Tibial nerve (tissue), 4 donors: ENCODE measurements at places on chromosomes 5 and 9.

DNA sequence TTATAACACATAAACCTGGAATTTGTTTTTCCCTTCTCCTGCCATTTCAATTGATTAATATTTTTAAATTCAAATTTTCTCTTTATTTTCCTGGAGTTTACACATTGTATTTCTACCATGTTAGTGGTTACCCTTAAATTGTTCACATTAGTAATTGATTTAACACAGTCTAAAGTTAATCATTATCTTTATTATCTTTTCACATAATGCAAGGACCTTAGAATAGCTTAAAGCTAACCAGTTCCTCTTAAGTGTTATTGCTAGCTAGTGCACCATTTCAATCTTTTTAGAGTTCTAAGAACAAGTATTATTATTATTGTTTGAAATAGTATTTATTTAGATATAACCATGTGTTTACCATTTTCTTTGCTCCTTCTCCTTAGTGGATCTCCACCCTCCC, 251.2 kb upstream of the FBXL7 start:
- no peaks in the 10 kb centered on the region for H3K36me3 ChIP-seq
- no peak overlapping the region for H3K27ac ChIP-seq
- DNase-seq: no peak
- no peaks in the 10 kb centered on the region for H3K4me1 ChIP-seq

GRCh38 chr5:125480911-125481310, 734.5 kb upstream of the ZNF608 start:
- H3K36me3 ChIP-seq: no peaks in the 10 kb centered on the region
- H3K27ac ChIP-seq: no peak overlapping the region
- H3K4me3 ChIP-seq: no peak overlapping the region

GRCh38 chr5:142210864-142211412, 102.4 kb downstream of the NDFIP1 start:
- no peak overlapping the region for H3K27ac ChIP-seq
- no peaks in the 10 kb centered on the region for H3K4me1 ChIP-seq
- no peak overlapping the region for H3K4me3 ChIP-seq

DNA sequence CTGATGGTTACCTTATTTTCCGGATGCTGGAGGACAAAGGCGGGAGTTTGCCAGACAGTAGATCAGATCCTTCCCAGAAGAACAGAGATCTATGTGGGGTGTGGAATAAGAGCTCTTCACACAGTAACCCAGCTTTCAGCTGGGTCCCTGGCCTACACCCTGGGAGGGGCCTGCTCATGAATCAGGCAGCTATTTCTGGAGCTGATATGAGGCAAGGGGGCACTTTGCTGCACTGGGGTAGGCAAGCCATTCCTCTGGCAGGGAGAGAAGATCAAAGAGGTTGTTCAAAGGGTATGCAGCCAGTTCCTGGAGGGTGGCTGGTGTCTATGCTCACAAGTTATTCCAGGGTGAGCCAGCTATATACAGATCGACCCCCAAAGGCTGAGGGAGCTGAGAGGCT, 48.6 kb downstream of the CYSTM1 start:
- no peaks in the 10 kb centered on the region for H3K36me3 ChIP-seq
- no peaks in the 10 kb centered on the region for H3K27me3 ChIP-seq
- H3K27ac ChIP-seq: no peak overlapping the region
- H3K4me3 ChIP-seq: no peak overlapping the region
- no peaks in the 10 kb centered on the region for H3K4me1 ChIP-seq

DNA sequence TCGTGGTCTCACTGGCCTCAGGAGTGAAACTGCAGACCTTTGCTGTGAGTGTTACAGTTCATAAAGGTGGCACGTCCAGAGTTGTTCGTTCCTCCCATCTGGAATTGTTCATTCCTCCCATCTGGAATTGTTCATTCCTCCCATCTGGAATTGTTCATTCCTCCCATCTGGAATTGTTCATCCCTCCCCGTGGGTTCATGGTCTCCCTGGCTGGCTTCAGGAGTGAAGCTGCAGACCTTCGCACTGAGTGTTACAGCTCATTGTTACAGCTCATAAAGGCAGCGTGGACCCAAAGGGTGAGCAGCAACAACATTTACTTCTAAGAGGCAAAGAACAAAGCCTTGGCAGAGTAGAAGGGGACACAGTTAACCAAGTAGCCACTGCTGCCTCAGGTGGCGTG, 69.1 kb downstream of the GCNT1 start:
- H3K4me1 ChIP-seq: peaks cover 13% of the 10 kb centered on the region
- H3K4me3 ChIP-seq: no peak overlapping the region
- no peak overlapping the region for H3K27ac ChIP-seq
- no peaks in the 10 kb centered on the region for H3K36me3 ChIP-seq
- DNase-seq: no peak
- no peaks in the 10 kb centered on the region for H3K27me3 ChIP-seq

- H3K36me3 ChIP-seq: no peaks in the 10 kb centered on the region
- no peaks in the 10 kb centered on the region for H3K27me3 ChIP-seq
- H3K4me1 ChIP-seq: no peaks in the 10 kb centered on the region
- DNase-seq: no peak
- H3K27ac ChIP-seq: no peak overlapping the region
- H3K4me3 ChIP-seq: no peak overlapping the region
Observed at GRCh38 chr9:118643118-118643517, 726.1 kb downstream of the BRINP1 start.

DNA sequence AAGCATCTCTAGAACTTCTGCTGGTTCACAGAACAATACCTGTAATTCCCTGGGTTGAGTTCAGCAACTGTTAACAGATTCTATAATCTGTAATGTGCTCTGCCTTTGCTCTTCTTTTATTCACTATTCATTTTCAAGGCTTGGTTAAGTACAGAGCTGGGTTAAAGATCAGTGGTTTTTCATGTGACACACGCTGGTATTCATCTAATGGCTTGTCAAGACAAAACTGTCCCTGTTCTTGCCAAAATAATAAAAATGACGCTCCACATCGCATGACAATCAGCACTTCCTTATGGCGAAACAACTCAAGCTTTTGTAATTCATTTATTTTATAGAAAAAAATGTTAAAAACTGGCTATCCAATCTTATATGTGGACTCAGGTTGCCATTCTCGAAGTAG, 137.9 kb downstream of the BNC2 start:
- no peak overlapping the region for H3K4me3 ChIP-seq
- no peaks in the 10 kb centered on the region for H3K4me1 ChIP-seq
- no peaks in the 10 kb centered on the region for H3K27me3 ChIP-seq
- H3K27ac ChIP-seq: no peak overlapping the region
- DNase-seq: no peak
- no peaks in the 10 kb centered on the region for H3K36me3 ChIP-seq

DNA sequence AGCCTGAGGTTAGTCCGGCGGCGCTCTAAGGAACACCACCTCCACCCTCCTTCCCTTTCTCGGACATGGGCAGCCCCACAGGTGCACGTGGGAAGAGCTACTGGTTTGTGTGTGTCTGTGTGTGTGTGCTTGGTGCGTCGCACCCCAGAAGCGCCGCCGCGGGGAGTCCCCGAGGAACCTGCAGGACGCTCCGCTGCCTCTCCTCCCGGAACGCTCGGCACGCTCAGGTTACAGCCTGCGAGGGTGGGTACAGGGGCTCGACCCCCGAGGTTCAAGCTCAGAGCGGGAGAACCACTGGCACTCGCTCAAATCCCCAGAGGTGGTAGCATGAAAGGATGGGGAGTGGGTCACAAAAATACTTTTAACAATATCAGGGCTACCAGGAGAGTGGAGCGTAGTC, 2.0 kb downstream of the ASTN2 start:
- H3K36me3 ChIP-seq: no peaks in the 10 kb centered on the region
- DNase-seq: no peak
- H3K27ac ChIP-seq: no peak overlapping the region
- peaks cover 44% of the 10 kb centered on the region for H3K4me1 ChIP-seq

DNA sequence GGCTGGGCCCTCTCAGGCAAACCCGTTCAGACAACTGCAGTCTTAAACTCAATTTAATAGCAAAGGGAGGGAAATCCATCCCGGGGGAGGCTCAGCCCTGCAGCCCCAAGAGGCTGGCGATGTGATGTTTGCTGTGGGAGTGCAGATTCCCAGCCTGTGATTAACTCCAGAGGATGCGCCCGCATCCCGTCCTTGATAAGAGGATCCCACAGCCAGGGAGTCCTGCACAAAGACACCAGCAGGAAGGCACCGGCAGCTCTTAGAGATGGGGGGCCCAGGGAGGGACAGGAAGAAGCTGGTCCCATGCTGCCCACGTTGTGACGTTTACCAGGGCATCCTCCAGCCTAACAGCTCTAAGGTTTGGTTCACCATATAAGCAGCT, 64.7 kb downstream of the MRPL36 start:
- H3K27me3 ChIP-seq: no peaks in the 10 kb centered on the region
- no peak for DNase-seq
- H3K36me3 ChIP-seq: no peaks in the 10 kb centered on the region
- H3K27ac ChIP-seq: no peak overlapping the region
- H3K4me3 ChIP-seq: no peak overlapping the region
- no peaks in the 10 kb centered on the region for H3K4me1 ChIP-seq

GRCh38 chr5:77561965-77562364, 69.8 kb upstream of the WDR41 start:
- no peak for DNase-seq
- no peak overlapping the region for H3K27ac ChIP-seq
- no peaks in the 10 kb centered on the region for H3K36me3 ChIP-seq
- H3K4me1 ChIP-seq: no peaks in the 10 kb centered on the region
- H3K4me3 ChIP-seq: no peak overlapping the region

GRCh38 chr5:135110785-135111596, 77.0 kb upstream of the PITX1 start:
- H3K27ac ChIP-seq: no peak overlapping the region
- peaks cover 3% of the 10 kb centered on the region for H3K4me1 ChIP-seq
- no peak for DNase-seq
- no peak overlapping the region for H3K4me3 ChIP-seq
- no peaks in the 10 kb centered on the region for H3K27me3 ChIP-seq

GRCh38 chr9:37905776-37906175, 1.8 kb upstream of the SLC25A51 start:
- no peak overlapping the region for H3K4me3 ChIP-seq
- peaks cover 9% of the 10 kb centered on the region for H3K4me1 ChIP-seq
- no peaks in the 10 kb centered on the region for H3K27me3 ChIP-seq
- no peak for DNase-seq

DNA sequence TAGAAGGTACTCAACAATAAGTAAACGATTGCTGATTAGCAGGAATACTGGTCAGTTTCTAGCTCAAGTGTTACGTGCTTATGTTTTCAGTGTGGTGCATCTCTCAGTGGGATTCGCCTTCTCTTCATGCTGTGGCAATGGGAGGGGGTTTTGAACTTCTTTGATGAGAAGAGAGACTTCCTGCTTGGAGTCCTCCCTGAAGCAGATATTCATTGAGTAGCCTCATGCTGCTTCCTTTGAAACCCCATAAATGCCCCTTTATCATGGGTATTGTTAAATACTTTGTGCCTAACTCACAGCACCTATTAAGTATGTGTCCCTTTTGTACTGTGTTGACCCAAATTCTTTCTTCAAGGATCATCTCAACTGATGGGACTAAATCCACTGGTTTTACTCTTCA, 116.5 kb downstream of the DOCK8 start:
- no peak overlapping the region for H3K27ac ChIP-seq
- no peaks in the 10 kb centered on the region for H3K4me1 ChIP-seq
- no peaks in the 10 kb centered on the region for H3K27me3 ChIP-seq
- no peaks in the 10 kb centered on the region for H3K36me3 ChIP-seq

GRCh38 chr5:81904166-81904565, 67.7 kb upstream of the ATG10 start:
- DNase-seq: no peak
- H3K4me1 ChIP-seq: no peaks in the 10 kb centered on the region
- H3K4me3 ChIP-seq: no peak overlapping the region

DNA sequence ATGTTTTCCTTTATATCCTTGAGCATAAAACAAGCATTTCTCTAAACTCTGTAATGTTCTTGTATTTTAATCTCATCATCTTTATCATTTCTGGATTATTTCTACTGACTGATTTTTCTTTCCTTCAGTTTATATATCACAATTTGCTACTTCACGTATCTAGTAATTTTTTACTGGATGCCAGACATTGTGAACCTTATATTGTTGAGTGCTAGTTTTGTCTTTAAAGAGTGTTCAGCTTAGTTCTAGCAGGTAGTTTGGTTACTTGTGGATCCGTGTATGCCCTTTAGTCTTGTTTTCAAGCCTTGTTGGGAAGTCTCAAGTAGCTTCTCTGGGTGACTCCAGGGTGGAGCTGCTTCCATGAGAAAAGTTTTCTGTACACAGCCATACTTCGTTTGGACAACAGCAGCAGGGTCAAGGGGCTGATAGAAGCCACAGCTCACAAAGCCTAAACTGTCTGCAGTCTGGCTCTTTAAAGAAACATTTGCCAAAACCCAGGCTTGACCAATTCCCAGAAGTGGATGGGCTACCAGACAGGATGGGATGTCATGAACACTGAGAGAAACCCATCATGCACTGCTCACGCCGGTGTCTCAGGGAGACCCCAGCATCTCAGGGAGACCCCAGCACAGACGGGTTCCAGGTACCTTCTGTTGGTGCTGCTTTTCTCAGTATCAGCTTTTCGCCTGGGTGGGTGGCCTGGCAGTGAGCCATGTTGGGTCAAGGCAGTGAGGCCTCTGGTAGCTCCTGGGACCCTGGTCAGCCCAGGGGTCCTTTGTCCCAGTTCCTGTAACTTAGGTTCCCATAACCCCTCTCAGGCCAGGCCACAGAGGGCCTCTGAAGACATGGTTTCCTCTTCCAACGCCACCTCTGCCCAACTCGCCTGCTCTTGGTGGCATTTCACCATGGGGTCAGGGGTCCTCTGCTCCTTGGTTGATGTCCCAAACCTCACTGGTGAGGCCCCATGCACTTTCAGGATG, 29.1 kb downstream of the TRIP13 start:
- no peak overlapping the region for H3K4me3 ChIP-seq
- peaks cover 26% of the 10 kb centered on the region for H3K27me3 ChIP-seq
- no peaks in the 10 kb centered on the region for H3K36me3 ChIP-seq
- H3K4me1 ChIP-seq: no peaks in the 10 kb centered on the region
- H3K27ac ChIP-seq: no peak overlapping the region

DNA sequence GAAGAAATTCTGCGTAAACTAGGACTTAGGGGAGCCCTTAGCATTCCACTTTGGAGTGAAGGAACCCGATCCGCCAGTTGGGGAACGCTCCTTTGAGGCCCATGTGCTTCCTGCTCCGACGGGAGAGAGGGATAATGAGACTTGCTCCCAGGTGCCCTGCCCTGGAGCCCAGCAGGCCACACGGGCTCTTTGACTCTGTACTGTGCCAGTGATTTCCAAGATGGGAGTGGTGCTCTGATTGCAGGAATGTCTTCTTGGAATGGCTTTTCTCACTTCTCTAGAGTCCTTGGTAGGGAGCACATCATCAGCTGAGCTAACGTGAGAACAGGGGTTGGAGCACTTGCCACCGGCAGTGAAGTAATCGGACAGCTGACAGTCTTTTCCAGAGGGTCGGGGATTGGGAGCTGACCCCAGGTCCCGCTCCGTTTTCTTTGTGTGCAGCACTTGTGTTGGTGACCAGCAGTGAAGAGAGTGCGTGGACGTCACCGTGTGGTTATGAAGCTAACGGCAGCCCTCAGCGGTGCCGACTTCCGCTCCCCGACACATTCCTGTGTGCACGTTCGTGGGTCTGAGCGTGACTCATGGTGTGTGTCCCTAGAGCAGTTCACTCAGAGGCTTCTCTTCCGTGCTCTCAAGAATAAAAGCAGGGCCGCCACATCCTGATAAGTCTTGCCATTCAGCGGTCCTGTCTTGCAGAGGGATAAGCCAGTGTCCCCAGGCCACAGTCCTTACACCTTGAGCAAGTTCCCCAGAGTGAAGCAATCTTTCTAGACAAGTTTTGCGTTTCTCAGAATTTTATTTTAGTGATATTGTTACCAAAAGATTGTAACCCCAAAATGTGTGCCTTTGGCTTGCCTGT, 25.6 kb downstream of the ABL1 start:
- peak; percentile 82 for DNase-seq
- no peak overlapping the region for H3K4me3 ChIP-seq
- peak overlapping the region; percentile 15 for H3K27ac ChIP-seq
